ENCODE measurements at places on chromosomes 12 and 14. TPM values are rescaled to one million over a fixed set of nuclear protein-coding genes. Genes with fewer than 3 reads are reported as not detected.

Gene GLI1
- 7.1 TPM for total RNA-seq

Gene ACSS3
- 21.3 TPM for total RNA-seq

Gene ETFBKMT
- 6.3 TPM for total RNA-seq

Gene AGAP2
- 7.3 TPM for total RNA-seq

Gene KIF21A
- total RNA-seq = 118 TPM

Gene FLVCR2
- total RNA-seq = 8.2 TPM

Gene TAPBPL
- 15.7 TPM for total RNA-seq

Gene MAP1LC3B2
- total RNA-seq = 1.5 TPM

Gene CKAP4
- total RNA-seq = 135 TPM

Gene TIGAR
- total RNA-seq = 3.8 TPM

Gene CCDC196
- not detected for total RNA-seq

Gene STON2
- total RNA-seq = 338 TPM

Gene PLEKHD1
- 2.0 TPM for total RNA-seq

Gene FAM90A1
- 0.16 TPM for total RNA-seq

Gene KRT72
- not detected for total RNA-seq

Gene SYCP3
- not detected for total RNA-seq

Gene NGB
- 1.4 TPM for total RNA-seq

Gene SLC6A15
- 71.4 TPM for total RNA-seq

Gene FOXA1
- total RNA-seq = 3.1 TPM

Gene NR2C1
- 99.7 TPM for total RNA-seq

Gene RFX4
- total RNA-seq = 0.11 TPM

Gene KRT6C
- total RNA-seq = not detected

Gene RAB15
- 9.0 TPM for total RNA-seq

Gene NRXN3
- 101 TPM for total RNA-seq

Gene USP44
- 2.2 TPM for total RNA-seq

Gene SERPINA10
- not detected for total RNA-seq

Gene CLEC2B
- 13.5 TPM for total RNA-seq

Gene CD163
- 7.3 TPM for total RNA-seq

Gene SLC22A17
- total RNA-seq = 65.6 TPM

Gene AQP2
- total RNA-seq = not detected

Gene ADAMTS20
- total RNA-seq = 1.6 TPM

Gene BICDL1
- 24.7 TPM for total RNA-seq
